ENCODE measurements at places on chromosomes 5 and 9. TPM values are rescaled to one million over a fixed set of nuclear protein-coding genes. Genes with fewer than 3 reads are reported as not detected.

Gene FOXD4
- not detected for total RNA-seq

Gene BARX1
- total RNA-seq: 170 TPM

Gene NTNG2
- 0.27 TPM for total RNA-seq

DNA sequence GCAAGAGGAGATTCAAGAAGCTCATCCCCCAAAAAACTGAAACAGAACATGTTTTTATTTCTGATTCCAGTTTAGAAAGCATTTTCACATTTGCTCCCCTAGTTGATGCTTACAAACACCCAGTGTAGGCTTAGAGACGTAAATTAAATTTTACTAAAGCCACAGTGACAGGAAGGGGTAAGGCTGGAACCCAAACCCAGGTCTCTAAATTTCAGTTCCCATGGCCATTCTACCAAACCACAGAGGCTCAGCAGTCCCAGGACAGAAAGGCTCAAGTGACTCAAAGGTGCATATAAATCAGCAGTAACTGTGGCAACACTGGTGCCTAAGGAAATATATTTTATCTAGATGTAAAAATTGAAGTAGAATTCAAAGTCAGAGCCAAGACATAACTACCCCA, 128.7 kb downstream of the CEP120 start:
- no peak for DNase-seq

Gene ZNF462
- total RNA-seq: 6.8 TPM
